Aorta (tissue), 5 donors: ENCODE measurements at places on chromosomes 11 and 22. TPM values are rescaled to one million over a fixed set of nuclear protein-coding genes. Genes with fewer than 3 reads are reported as not detected.

DNA sequence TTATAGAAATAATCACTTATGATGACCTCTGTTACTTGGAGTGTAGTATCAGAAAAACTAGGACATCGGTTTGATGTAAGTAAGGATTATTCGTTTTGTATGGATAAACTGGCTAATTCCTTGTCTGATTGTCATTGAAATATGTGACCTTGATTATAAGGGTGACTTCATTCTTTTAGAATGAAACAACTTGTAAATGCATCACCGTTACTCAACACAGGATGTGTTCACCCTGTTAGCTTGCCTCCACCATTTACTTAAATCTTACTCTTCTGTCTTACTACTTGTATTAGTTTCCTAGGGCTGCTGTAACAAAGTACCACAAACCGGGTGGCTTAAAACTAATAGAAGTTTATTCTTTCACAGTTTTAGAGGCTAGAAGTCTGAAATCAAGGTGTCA lies 7.9 kb downstream of the SFI1 start:
- no peak for DNase-seq
- H3K36me3 ChIP-seq, result no peaks in the 10 kb centered on the region
- H3K27me3 ChIP-seq, result no peaks in the 10 kb centered on the region
- no peaks in the 10 kb centered on the region for H3K4me1 ChIP-seq
- no peak overlapping the region for H3K27ac ChIP-seq
- no peak overlapping the region for H3K4me3 ChIP-seq

DNA sequence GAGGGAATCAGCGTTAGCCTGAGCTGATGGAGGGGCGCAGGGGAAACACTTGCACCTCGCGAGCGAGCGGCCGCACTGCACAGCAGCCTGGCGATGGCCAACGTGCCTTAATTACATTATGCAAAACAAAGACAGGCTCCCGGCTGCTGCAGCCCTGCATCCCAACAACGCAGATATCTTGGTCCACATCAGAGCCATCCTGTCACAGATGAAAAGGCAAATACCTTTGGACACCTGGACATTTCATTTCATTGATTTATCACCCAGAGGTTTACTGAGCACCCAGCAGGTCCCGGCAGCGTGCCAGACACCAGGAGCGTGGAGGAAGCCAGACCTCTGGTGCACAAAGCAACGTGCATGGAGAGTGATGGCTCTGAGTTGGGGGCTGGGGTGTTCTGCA lies 843.0 kb downstream of the TBC1D22A start:
- no peak for DNase-seq
- no peaks in the 10 kb centered on the region for H3K27me3 ChIP-seq
- no peaks in the 10 kb centered on the region for H3K4me1 ChIP-seq
- no peak overlapping the region for H3K27ac ChIP-seq
- no peaks in the 10 kb centered on the region for H3K36me3 ChIP-seq

GRCh38 chr11:56531856-56532255 lies 11.2 kb downstream of the OR5M11 start:
- no peaks in the 10 kb centered on the region for H3K36me3 ChIP-seq
- no peak overlapping the region for H3K27ac ChIP-seq
- no peak for DNase-seq

- no peaks in the 10 kb centered on the region for H3K4me1 ChIP-seq
- H3K27me3 ChIP-seq, result no peaks in the 10 kb centered on the region
- no peak overlapping the region for H3K4me3 ChIP-seq
- no peak for DNase-seq
- H3K36me3 ChIP-seq, result peaks cover 17% of the 10 kb centered on the region
Observed at GRCh38 chr22:25176175-25176574, 23.5 kb upstream of the CRYBB3 start.

NPAS4 gene
- not detected for polyA plus RNA-seq

- no peak overlapping the region for H3K27ac ChIP-seq
- H3K4me1 ChIP-seq, result no peaks in the 10 kb centered on the region
- no peak for DNase-seq
- H3K27me3 ChIP-seq, result no peaks in the 10 kb centered on the region
- peak overlapping the region; percentile 26 for H3K4me3 ChIP-seq
Observed at GRCh38 chr11:121958971-121959325, 157.1 kb downstream of the BLID start.

DNA sequence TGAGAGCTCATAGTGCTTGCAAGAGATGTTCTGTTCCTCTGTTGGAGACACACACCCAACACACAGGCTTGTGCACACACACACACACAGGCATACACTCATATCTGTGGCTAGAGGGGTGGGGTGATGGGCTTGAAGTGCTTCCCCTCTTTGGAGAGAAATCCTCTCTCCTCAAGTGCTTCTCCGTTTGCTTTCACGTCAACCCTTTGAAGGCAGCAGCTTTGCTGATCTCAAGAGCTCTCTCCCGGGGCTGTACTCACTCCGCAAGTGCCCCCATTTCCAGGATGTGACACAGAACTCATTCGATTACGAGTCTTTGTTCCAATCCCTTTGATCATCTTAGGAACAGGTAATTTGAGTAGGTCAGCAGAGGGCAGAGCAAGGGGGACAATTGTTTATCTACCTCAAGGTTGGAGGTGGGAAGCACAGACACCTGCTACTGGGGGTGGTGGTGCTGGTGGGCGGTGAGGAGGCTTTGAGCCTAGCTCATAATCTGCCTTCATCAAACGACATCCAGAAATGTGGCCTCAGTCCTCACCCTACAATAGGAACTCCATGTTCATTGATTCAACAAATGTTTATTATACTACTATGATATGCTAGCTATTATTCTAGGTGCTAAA lies 529.8 kb upstream of the CADM1 start:
- no peaks in the 10 kb centered on the region for H3K36me3 ChIP-seq
- H3K27ac ChIP-seq, result no peak overlapping the region
- no peak for DNase-seq
- H3K27me3 ChIP-seq, result no peaks in the 10 kb centered on the region

DNA sequence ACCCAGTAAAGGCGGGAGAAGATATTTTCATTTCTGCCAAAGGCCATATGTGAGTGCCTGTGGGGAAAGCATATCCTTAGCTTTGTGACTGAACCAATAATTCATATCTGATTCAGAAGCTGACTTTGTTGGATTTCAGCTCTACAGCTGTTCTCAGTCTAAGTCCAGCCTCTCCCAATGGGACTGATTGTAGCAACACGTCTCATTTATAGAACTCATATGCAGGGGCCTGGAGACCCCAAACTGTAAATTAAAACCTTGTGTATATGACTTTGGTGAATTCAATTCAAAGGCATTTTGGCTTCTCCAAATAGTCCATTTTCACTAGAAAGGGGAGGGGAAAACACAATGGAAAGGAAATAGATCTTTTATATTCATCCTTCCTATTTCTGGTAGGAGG lies 250.4 kb upstream of the SORL1-AS1 start:
- H3K27ac ChIP-seq, result no peak overlapping the region
- no peaks in the 10 kb centered on the region for H3K4me1 ChIP-seq
- no peak overlapping the region for H3K4me3 ChIP-seq
- H3K27me3 ChIP-seq, result no peaks in the 10 kb centered on the region
- no peak for DNase-seq

GRCh38 chr22:22721681-22722354 lies 77.4 kb downstream of the GGTLC2 start:
- H3K36me3 ChIP-seq, result no peaks in the 10 kb centered on the region
- no peak overlapping the region for H3K4me3 ChIP-seq
- no peaks in the 10 kb centered on the region for H3K4me1 ChIP-seq
- H3K27me3 ChIP-seq, result no peaks in the 10 kb centered on the region
